ENCODE measurements at places on chromosomes 7 and 10.
A peak's percentile ranks its signal among the peaks of the same experiment; 100 is the strongest.

GRCh38 chr7:81506609-81507008, 263.2 kb downstream of the HGF start:
- no peak for DNase-seq

- DNase-seq, result no peak
These were observed 921.0 kb downstream of the GATA3 start for GRCh38 chr10:8975535-8975934.

DNA sequence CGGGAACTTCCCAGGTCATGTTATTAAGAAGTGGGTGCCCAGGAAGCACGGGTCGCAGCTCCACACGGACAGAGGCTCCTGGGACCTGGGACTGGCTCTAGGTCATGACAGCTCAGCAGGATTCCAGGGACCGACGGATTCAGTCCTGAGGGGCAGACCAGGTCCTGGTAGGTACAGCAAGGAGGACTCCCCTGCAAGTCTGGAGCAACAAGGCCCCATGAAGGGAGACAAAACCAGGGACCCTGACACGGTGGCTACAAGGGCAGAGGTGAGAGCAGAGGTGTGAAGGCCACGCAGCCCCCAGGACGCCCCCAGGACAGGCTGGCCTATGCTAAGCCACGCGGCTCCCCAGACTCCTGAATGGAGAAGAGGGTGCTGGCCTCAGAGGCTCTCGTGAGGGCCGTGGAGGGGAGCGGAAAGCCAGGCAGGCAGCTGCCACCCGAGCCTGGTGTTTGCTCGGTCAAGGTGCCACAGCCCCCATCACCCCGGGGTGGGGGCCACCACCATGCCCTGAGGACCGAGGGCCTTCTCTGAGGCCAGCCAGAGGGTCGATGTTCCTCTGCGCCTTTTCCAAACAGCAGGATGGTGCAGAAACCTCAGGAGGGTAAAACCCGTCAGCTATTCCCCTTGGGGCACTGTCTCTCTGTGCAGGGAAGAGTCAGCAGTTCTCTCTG, 348.9 kb downstream of the PTPRN2 start:
- DNase-seq, result no peak

GRCh38 chr10:62011558-62011957, 110.1 kb downstream of the ARID5B start:
- no peak for DNase-seq

DNA sequence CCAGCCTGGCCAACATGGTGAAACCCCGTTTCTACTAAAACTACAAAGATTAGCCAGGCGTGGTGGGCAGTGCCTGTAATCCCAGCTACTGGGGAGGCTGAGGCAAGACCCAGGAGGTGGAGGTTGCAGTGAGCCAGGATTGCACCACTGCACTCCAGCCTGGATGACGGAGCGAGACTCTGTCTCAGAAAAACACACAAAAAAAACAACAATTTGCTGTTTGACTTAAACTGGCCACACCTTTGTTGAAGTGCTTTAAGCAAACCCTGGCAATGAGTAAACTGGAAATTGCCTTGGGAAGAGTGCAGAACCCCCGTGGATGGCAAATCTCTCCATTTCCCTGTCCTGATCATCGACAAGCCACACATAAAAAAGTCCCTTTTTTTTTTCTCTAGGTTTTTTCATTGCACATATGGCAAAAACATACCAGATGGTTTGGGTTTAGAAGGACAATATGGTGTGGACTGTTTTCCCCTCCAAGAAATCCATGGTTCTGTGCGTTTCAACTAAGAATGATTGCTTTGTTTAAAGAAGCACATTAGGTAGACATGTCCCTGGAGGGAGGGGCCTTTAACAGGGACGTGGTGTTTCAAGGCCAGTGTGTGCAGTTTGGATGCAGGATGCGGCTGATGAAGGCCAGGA, 76.9 kb downstream of the NRP1 start:
- DNase-seq, result no peak

GRCh38 chr10:14670551-14671240, 104.0 kb downstream of the FAM107B start:
- peak; percentile 36 for DNase-seq

DNA sequence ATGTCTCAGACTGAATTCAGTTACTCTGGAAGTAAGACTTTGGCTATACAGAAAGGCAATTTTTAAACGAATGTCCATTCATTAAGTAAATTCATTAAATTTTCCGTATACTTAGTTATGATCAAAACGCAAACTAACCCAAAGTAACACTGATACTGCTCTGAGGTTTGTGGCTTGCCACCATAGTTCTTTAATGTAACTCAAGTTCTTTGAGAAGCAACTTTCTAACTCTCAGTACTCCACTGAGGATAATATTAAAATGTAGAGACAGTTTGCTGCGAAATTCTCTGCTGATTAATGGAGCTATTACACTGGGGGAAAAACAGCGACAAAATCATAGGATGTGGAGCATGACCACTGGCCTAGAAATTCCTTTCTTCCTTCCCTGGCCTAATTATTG, 45.4 kb upstream of the PNLIPRP3 start:
- no peak for DNase-seq

GRCh38 chr7:52842202-52842900, 193.1 kb upstream of the POM121L12 start:
- DNase-seq, result no peak

DNA sequence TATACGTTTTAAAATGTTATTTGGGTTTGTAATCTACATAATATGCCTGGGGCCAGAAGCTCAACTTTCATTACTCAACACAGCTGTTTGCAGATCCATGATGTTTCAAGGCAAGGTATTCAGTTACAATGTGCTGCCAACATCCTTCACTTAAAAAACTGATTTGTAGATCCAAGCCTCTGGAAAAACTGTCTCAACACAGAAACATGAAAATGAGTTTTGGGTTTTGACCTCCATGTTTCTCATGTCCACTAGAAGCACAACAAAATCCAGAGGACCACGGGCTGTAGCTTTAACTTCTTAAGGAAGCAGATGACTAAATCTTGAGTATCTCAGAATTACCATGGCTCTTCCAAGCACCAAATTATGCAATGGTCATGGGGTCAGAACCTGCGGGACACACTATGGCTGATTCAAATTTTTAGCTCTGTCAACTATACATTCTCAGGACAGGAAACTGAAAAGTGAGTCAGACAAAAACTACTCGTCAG, 247.1 kb upstream of the GRB10 start:
- DNase-seq, result peak; percentile 66

DNA sequence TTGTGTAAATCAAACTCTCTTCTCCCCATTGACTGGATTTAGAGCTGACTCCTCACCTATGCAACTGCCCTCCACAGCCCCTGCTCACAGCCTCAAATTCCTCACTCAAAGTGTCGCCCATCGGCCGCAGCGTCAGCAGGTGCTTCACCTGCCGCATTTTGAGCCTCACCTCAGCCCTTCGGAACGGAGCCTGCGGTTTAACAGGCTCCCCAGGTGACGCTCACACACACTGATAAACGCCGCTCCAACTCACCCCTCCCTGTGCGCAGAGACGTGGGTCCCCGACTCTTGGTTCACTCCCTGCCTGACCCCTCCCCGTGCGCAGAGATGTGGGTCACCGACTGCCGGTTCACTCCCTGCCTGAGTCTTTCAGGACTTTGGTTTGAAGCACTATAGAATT, 57.1 kb downstream of the CARD11 start:
- DNase-seq, result no peak

DNA sequence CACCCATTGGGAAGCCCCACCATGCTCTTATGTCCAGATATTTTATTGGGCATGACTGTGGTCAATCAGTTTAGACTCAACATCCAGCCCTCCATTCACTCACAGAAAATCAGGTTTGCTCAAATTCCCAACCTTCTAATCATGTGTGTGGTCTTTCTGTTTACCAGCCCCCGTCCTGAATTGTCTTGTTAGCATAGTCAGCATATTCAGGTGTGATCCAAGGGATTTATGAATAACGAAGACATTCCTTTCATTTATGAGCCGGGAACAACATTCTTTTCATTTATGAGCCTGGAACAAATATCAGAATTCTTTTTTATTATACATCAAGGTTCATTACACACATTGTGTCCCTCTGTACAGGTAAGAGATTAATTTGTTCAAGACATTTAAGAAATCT, 376.3 kb upstream of the POM121L12 start:
- no peak for DNase-seq

- no peak for DNase-seq
These were observed 59.3 kb downstream of the NUDCD3 start for GRCh38 chr7:44431091-44431608.

- no peak for DNase-seq
These were observed 753.8 kb downstream of the GRID1 start for GRCh38 chr10:85612833-85613232.

DNA sequence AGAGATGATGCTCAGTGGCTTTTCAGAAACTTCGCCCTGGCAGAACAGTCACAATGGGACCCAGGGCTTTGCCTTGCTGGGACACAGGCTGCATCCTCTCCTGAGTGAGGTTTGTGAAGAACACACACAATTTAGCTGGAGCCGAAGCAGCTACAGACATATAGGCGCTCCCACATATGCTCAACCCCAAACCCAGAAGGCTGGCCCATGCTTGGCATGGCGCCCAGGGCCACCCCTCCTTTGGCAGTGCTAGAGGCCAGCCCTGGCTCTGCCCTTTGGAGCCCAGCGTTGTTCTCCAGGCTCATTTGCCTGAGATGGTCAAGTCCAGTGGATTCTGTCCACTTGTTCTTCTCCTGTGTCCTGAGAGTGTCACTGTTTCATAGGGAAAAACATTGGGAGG, 94.4 kb downstream of the WDFY4 start:
- DNase-seq, result no peak

- no peak for DNase-seq
These were observed 3.3 kb upstream of the NEUROG3 start for GRCh38 chr10:69576334-69577011.

DNA sequence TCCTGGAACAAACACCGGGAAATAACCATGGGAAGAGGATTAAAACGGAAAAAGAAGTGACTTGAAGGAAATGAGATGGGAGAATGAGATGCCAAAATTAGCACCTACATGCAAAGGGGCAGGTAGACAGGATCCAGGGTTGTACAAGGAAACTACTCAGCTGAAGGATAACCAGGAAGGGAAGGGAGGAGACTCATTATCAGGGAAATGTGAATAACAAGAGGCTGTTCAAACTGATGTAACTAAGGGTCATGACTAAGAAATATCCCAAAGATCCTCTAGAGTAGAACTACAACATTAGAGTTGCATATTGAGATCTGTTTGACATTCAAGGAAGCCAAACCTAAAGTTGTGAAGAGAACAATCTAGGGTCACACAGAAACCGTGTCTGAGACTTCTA, 166.2 kb upstream of the SP8 start:
- DNase-seq, result no peak

DNA sequence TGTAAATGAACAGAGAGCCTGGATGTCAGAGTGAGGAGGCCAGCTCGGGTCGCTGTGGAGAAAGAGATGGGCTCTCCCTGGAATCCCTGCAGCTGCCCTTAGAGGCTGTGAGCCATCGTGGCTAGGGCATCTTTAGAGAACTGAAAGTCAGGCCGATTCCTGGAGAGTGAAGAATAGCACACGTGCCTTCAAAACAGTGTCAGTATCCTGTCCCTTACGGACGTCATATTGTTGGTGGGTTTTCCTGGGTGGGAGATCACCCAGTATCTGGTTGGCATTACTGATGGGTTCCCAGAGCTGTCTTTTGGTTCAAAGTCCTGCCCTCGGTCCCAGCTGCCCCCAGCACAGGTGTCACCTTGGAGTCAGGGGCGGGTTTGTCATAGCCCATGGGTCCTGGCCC, 25.3 kb downstream of the IKZF1 start:
- DNase-seq, result no peak
